NCI-H187 treated with DMSO at 0.1 percent for 48 hours (cell line): ENCODE measurements at places on chromosomes 13 and 19.
A peak's percentile ranks its signal among the peaks of the same experiment; 100 is the strongest.

DNA sequence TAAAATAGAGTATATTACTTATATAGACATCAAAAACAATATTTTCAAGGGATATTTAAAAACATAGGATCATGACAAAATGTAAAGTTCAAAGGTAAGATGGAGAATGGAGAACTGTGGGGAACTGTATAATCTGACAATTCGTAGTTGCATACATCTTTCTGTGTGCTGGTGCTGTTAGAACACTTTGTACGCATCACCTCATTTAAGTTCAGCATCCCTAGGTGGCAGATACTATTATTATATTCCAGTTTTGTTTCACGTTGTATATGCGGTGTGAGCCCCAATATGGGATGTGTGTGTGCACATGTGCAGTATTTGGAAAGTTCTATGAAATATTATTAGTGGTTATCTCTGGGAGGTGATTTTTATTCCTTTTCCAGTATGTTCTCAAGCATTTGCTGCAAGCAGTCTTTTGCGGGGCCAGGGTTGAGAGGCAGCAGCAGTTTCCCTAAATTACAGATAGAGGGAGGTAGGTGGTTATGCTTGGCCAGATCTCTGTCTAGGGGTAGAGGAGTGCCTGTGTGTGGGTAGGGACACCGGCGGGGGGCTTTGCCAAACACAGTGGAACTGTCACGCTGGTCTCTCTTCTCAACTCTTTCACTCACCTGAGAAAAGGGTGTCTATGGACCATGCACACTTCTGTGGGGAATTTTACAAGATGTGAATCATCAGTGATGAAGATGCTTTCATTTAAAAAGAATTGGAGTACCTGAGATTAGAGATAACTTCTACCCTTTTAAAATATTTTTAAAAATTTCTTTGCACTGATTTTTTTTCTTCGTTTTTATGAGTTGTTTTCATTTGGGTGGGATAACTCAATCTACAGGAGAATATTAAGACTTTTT lies 55.6 kb upstream of the ALOX5AP start:
- no peak for DNase-seq

- DNase-seq = no peak
Measured at GRCh38 chr13:21059641-21060337, 1.6 kb downstream of the LATS2 start.

- DNase-seq = no peak
Measured at GRCh38 chr19:1164684-1165531, 9.2 kb downstream of the SBNO2 start.

- DNase-seq = no peak
Measured at GRCh38 chr13:75513271-75513670, 24.4 kb downstream of the COMMD6 start.

DNA sequence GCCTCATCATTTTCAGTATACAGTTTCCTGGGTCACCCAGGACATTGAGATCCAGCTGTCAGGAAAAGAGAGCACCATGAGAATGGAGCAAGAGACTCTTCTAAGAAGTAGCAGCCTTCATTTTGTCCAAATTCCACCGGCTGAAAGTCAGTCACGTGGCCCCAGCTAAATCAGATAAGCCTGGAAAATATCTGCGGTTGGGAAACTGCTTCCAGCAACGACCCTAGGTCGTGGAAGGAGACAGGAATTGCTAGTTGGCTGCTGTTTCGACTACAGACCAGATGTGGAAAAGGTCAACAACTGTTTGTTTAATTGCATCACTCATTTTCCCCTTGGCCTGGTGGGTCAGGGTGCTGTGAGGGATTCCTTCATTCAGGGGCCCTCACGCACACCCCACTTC lies 107.0 kb downstream of the ZNF536 start:
- DNase-seq = no peak

DNA sequence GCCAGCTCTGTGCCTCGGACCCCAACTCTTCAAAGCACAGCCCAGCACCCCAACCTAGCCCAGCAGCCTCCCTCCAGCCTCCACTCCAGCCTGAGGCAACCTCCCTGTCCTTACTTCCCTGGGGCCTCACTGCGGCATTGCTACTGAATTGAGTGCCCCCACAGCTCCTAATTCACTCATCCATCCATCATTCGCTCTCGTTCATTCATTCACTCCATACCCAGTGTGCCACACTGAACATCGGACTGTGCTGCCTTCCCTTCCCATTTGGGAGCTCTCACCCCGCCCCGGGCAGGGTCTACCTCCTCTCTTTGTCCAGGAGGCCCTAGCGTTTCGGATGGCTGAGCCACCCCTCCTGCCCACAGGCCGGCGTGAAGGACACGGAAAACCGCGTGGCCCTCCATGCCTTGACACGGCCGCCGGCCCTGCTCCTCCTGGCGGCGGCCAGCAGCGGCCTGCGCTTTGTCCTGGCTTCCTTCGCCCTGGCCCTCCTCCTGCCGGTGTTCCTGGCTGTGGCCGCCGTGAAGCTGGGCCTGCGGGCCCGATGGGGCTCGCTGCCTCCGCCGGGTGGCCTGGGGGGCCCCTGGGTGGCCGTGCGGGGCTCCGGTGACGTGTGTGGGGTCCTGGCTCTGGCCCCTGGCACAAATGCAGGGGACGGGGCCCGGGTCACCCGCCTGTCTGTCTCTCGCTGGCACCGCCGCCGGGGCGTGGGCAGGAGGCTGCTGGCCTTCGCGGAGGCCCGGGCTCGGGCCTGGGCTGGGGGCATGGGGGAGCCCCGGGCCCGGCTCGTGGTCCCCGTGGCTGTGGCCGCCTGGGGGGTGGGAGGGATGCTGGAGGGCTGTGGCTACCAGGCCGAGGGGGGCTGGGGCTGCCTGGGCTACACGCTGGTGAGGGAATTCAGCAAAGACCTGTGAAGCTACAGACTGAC lies 1.3 kb downstream of the NAT14 start:
- DNase-seq = no peak

DNA sequence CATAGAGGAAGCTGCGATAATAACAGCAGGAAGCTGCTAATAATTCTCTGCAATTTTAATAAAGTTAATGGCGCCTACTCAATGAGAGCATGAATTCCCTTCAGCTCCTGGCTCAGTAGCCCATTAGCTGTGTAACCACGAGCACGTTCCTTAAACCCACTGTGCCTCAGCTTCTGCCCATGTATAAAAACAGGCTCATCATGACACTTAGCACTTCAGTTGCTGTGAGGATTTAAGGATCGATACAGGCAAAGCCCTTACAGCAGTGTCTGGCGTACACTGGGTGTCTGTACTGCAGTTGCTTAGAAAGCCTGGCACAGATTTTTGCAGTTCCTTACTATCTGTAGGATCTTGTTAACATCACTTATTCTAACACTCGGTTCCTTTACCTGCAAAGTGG lies 673.4 kb upstream of the ARGLU1 start:
- peak; percentile 61 for DNase-seq

DNA sequence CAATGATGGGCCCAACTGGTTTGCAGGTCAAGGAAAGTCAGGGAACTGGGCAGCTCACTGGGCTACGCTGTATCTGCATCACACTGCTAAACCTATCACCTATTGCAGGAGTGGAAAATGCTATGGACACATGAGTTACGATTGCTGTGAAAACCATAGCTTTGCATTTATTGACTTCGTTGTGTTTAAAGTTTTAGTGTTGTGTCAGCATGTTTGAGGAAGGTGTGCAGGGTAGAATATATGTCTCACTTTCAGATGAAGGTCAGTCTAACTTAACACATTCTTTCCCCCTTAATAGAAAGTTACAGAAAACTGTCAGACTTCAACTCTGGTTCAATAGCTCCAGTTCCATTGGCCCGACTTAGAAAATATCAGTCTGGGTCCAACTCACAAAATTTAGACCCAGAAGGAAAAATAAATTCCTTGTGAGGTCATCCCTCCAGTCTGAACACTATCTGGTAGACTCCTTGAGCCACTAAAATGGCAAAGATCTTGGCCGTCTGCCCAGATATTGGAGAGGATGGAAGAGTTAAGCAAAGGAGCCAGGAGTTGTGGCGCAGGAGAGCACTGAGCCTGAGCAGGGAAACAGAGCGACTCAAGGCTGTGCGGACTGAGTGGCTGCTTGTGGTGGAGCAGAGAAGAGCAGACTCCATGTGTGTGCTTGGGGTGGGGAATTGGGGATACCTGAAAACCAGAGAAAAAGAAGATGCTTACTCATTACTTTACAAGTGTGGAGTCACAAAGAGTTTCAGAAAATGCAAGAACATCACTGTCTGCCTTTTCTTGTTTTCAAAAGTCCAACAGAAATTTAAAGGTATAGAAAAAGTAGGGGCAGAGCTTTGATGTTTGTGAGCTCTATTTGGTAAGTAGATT lies 518.5 kb downstream of the FGF9 start:
- no peak for DNase-seq

- no peak for DNase-seq
Measured at GRCh38 chr13:111789011-111789410, 277.9 kb upstream of the SOX1 start.

DNA sequence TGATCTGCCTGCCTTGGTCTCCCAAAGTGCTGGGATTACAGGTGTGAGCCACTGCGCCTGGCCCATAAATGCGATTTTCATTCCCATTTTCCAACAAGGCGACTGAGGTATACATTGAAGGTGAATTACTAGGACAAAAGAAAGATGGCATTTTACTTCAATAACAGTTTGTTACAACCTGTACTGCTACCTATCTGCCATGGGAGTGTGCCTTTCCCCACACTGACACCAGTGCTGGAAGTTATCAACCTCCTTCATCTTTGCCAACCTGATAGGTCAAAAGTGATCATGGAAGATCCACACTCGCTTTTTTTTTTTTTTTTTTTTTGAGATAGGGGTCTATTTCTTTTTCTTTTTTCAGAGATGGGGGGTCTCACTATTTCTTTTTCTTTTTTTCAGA lies 11.0 kb downstream of the CRX start:
- no peak for DNase-seq
